ENCODE measurements at places on chromosomes 5 and 9.
A peak's percentile ranks its signal among the peaks of the same experiment; 100 is the strongest.

DNA sequence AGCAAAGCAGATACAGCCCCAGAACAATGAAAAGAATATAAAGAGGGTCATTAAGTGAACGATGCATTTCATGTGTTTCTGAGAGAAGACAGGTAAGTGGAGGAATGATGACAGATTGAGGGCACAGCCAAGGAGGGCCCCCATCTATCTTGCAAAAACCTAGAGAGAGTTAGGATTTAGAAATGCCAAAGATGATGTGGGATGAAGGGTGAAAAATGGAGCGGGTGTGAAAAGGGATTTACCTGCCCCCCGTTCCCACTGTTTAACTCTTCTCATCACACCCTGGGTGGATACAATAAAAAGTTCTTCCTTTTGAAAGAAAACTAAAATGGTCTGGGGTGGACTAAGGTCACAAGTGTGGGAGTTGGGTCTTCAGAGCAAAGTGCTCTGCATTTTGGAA, 18.5 kb upstream of the PPP2R2B start:
- DNase-seq = no peak

DNA sequence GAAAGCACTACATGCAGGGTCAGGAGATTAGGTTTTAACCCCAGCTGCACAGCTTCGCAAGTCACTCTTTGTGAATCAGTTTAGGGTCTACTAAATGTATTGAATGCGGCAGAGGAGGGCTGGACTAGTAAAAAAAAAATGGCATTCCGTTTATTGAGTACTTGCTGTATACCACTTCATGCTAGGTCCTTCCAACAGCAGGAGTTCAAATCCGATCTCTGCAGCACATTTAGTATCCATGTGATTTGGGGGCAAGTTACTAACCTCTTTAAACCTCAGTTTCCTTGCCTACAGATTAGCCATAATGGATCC, 204.4 kb downstream of the SNCAIP start:
- no peak for DNase-seq

GRCh38 chr9:15068261-15068660, 158.0 kb upstream of the FREM1 start:
- DNase-seq = no peak

- no peak for DNase-seq
Measured at GRCh38 chr5:98258939-98259338, 514.5 kb upstream of the RGMB start.

GRCh38 chr9:34291423-34291822, 37.6 kb downstream of the KIF24 start:
- no peak for DNase-seq

- no peak for DNase-seq
Measured at GRCh38 chr5:72206160-72206559, 98.9 kb downstream of the MAP1B start.

- DNase-seq = no peak
Measured at GRCh38 chr5:161064297-161064696, 212.3 kb upstream of the ATP10B start.

- DNase-seq = peak; percentile 39
Measured at GRCh38 chr5:147403651-147404640, 105.9 kb downstream of the DPYSL3 start.

- no peak for DNase-seq
Measured at GRCh38 chr5:163407034-163407655, 30.2 kb upstream of the CCNG1 start.

GRCh38 chr5:1068204-1068894, 43.5 kb downstream of the SLC12A7 start:
- no peak for DNase-seq

DNA sequence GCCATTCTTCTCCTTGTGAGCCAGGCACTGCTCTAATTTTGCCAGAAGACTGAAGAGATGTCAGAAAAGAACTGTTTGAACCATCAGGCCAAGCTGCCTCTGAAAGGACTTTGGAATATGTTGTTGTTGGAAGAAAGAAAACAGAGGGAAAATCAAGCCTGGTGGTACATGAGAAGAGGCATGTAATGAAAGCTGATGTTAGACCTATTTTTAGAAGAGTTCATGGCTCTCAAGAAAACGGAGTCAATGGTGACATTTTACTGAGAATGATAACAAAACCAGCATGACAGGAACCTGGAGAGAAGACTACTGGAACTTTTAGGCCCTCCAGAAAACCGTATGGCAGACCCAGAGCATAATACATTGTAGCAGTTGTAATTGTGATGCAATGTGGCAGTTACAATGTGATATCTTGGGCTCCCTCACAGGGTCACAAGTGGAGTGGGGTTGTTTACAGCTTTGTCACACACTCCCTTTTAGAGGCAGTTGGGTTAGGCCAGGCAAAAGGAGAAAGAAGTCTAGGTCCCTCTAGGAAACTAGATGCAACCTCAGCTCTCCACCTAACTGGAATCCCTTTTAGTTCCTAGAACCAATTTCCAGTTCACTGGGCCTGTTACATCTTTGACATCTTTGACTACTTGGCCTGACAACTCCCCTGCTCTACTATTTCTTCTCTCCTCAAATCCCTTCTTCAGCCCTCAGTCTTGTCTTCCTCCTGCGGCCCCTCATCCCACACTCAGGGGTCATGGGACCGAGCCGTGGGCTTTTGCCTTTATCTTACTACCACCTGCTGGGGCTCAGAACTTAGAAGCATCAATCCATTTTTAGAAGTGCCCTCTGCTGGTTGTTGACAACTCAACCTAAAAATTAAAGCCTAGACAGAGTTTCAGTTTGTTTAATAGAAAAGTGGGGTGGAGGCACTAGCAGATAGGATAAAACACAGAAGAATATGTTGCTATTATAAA, 61.2 kb upstream of the JAK2 start:
- DNase-seq = peak; percentile 14

GRCh38 chr5:22591461-22591860, 261.7 kb downstream of the CDH12 start:
- no peak for DNase-seq

DNA sequence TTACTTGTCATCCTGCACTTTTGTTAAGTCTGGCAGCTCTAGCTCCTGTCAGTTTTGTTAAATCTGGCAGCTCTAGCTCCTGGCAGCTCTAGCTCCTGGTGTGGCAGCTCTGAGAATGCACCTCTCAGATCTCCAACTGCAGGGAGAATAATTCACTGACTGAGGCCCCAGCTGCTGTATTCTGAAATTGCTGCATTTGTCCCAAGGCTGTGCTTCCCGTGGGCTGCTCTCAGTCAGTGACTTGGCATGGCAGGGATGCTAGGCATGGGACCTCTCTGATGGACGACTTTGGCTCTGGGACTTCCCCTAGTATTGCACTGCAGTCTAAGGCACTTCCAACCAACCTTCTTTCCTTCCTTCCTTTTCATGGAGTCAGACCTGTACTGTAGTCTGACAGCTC, 475.7 kb downstream of the CCDC171 start:
- DNase-seq = no peak

- DNase-seq = no peak
Measured at GRCh38 chr5:150622157-150622556, 18.3 kb upstream of the SYNPO start.

GRCh38 chr9:88258601-88259000, 120.3 kb upstream of the SPATA31C2 start:
- DNase-seq = no peak

- DNase-seq = no peak
Measured at GRCh38 chr5:75380099-75380498, 43.1 kb downstream of the HMGCR start.

GRCh38 chr9:4224181-4224580, 75.7 kb downstream of the GLIS3 start:
- no peak for DNase-seq

GRCh38 chr5:121974261-121974660, 12.5 kb downstream of the SRFBP1 start:
- no peak for DNase-seq

DNA sequence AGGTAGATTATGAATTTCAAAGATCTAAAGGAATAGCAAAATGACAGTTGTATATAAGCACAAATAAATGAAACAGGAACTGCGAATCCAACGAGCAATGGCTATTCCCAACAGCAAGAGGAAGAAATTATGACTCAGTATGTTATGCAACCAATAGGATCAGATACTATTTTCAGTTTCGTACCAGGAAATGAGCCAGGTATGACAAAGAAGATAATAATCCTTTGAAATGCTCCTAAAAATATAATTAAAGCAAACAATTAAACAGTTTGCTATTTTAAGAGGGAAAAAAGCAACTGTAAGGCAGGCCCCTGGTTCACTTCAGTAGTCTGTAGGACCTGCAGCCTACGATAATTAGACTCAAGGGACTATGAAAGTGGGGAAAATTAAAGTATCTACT, 58.9 kb downstream of the AUH start:
- DNase-seq = no peak

DNA sequence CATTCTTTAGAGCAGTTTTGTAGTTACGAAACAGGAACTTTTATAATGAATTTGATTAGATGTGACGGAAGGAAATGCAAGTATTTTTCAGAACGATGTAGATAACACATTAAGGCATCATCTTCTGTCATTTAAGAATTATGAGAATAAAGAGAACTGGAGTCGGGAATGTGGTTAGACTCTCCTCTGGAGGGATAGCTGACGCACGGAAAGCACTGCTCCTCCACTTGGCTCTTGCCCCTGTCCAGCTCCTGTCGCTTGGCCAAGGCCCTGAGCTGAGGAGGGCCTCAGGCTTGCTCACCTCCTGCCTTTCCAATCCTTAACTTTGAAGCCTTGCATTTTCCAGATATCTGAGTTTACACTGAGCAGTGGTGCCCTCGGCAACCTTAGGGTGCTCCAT, 60.5 kb downstream of the MAP1B start:
- no peak for DNase-seq

DNA sequence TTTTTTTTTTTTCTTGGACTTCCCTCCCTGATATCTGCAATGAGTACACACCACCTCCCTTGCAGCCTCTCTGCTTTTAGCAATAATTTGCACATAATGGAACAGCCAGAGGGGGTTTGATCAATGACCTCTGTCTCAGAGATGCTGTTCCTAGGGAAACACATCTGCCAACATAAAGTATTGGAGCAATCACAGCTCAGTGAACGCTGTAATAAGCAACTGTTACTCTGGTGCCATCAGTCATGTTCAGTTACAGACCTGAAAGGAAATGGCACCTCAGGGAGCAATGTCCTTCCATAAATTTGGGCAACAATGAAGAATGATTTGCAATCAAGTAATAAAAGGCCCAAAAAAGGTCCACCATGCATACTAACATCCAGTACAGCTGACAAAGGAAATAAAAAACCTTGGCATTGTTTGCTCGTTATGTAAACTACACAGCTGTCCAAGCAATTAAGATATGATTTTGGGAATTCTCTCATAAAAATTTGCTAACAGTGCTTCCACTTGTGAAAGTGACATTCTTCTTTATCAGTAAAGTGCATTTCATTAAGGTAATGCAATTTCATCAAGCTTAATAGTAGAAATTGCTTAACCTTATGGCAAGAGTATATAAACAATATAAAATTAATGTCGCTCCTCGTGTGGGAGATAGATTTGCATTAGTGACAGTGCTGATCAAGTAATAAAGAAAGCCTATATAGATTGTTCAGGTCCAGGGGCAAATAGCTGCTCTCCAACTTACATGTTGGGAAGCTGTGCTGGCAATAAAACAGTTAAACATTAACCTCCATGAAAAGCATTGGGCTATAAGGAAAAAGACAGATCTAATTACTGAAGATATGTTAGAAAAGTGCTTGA, 167.8 kb downstream of the RASEF start:
- no peak for DNase-seq

- DNase-seq = no peak
Measured at GRCh38 chr9:98846879-98847278, 39.4 kb downstream of the GALNT12 start.

GRCh38 chr5:88724201-88724600, 158.8 kb downstream of the MEF2C start:
- no peak for DNase-seq

DNA sequence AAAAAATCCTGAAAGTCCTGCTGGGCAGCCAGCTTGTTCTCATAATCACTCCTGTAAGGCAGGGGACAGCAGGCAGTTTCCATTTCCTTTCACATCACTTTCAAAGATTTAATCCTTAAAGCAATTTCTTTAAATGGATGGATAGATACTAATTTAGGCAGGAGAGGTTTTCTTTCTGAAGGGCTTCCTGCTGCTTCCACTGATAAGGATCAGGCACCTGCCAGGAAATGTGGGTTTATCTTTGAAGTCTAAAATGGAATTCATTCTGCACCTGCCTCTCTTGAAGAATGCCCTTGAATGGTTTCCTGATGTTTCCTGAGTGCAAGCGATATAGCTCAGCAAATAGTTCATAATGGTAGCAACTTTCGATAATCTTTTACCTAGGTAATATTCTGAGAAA, 64.5 kb downstream of the STARD4 start:
- DNase-seq = no peak

GRCh38 chr5:153893817-153894216, 144.9 kb downstream of the FAM114A2 start:
- DNase-seq = no peak

DNA sequence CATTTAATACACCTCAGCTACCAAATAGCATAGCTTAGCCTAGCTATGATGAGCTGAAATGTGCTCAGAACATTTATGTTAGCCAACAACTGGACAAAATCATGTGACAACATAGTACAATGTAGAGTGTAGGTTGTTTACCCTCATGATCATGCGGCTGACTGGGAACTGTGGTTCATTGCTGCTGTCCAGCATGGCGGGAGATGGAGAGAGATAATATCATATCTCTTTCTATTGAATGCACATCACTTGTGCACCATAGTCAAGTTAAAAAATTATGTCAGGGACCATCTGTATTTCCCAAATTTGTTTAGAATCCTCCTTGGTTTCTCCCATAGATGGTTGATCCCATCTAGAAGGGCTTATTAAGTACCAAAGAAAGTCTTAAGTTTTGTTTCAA, 151.1 kb upstream of the ELL2 start:
- DNase-seq = no peak

GRCh38 chr5:20610681-20611080, 622.7 kb upstream of the CDH18 start:
- no peak for DNase-seq

DNA sequence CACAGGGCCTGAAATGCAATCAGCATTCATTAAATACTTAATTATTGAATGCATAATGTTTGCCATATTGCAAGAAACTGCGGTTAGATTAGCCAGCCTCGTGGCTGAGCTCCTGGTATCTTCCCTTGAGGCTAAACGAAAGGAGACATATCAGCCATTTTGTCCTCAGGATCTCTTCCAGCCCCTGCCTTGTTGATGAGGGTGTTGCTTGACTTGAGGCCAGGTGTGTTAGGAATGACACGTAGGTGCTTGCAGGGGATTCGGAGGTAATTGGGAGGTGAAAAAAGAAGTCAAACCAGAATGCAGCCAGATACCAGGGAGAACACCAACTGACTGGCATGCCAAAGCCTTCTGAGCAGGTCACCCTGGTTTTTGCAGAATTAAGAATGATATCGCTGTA, 12.5 kb downstream of the SH3RF2 start:
- no peak for DNase-seq

- no peak for DNase-seq
Measured at GRCh38 chr5:109987355-109987754, 297.6 kb downstream of the MAN2A1 start.

DNA sequence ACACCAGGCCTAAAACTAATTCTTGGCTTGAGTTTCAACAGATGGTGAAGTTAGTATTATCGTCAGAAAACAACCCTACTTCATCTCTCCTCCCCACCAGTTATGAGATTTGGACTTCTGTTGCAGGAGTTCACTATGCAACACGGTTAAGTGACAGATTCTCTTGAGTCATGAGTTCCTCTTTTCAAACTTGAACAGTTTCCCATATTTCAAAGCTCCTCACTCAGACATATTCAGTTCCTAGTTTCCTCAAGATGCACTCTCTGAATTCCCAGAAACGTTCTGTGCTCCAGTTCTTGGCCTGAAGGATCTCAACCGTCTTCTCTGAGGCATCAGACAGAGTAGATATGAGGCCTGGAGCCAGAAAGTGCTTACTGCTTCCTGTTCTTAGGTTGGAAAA, 7.3 kb upstream of the PTGER4 start:
- DNase-seq = no peak

- no peak for DNase-seq
Measured at GRCh38 chr9:3006851-3007250, 163.0 kb upstream of the PUM3 start.
